Glomerular endothelial cell (primary cell): ENCODE measurements at places on chromosomes 6 and 20. TPM values are rescaled to one million over a fixed set of nuclear protein-coding genes. Genes with fewer than 3 reads are reported as not detected.

The SYNDIG1 gene
- total RNA-seq, result not detected in 2 replicates

The HMGCLL1 gene
- total RNA-seq, result not detected in 2 replicates

GRCh38 chr6:68333442-68333841, 301.6 kb upstream of the ADGRB3 start:
- DNase-seq, result no peak

The PGC gene
- not detected in 2 replicates for total RNA-seq

DNA sequence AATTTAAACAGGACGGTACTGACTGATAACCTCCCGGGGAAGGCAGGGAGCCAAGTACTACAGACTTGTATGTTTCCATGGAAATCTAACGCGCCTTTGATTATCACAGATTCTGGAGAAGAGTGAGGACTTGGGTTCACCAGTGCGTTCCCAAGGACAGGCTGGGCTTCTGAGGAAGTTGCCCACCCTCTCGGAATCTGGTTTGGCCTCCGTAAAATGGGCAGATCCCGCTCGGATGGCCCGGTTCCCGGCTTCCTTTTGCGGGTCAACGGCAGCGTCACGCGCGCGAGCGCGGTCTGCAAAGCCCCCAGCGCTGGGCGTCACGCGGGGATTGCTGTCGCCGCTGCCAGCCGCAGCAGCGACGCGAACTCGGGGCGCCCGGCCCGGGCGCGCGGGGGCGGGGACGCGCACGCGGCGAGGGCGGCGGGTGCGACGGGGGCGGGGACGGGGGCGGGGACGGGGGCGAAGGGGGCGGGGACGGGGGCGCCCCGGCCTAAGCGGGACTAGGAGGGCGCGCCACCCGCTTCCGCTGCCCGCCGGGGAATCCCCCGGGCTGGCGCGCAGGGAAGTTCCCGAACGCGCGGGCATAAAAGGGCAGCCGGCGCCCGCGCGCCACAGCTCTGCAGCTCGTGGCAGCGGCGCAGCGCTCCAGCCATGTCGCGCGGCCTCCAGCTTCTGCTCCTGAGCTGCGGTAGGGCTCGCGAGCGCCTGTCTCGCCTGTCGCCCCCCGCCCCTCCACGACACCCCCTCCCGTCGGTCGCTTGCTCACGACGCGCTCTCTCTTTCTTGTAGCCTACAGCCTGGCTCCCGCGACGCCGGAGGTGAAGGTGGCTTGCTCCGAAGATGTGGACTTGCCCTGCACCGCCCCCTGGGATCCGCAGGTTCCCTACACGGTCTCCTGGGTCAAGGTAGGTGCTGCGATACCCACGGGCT, at the start of gene CD83:
CD83 (plus strand) TSS at position 615 of the 933 bp plus-strand sequence; CDS start at position 655, 40 bp downstream.
- DNase-seq, result peak; percentile 29

The NKX2-2 gene
- not detected in 2 replicates for total RNA-seq

The SPDEF gene
- not detected in 2 replicates for total RNA-seq

- DNase-seq, result no peak
Measured at GRCh38 chr20:18108326-18108725, 29.3 kb upstream of the KAT14 start.

DNA sequence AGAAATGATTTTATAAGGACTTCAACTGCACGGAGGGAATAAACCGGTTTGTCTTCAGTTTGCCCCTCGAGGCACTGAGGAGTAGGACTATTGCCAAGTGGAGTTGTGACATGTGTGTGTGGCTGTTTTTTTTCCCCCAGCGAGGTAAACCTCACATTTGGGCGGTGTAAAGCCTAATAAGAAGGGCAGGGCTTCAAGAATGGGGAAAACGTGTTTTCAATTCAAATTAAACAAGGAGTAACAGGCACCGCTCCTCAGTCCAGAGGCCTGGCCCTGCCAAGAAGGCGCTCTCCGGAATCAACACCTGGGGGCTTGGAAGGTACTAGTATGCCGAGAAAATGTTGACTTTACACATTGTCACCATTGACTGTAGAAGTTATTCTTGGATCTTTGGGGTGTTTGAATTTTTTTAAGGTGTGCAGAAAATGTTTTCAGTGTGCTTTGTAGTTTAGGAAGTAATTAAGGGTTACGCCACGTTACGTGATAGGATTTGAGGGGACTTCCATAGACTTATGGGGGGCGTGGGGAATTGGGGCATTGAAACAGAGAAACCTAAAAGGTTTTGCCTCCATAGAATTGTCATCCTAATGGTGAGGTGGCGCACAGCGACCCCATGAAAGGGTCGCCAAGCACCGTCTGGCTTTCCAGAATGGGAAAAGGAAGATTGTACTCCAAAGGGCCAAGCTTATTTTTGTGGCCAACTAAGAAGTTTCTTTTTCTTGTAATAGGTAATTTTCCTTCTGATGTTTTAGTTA, 791 bp downstream of the ADGRG6 start:
- DNase-seq, result no peak

DNA sequence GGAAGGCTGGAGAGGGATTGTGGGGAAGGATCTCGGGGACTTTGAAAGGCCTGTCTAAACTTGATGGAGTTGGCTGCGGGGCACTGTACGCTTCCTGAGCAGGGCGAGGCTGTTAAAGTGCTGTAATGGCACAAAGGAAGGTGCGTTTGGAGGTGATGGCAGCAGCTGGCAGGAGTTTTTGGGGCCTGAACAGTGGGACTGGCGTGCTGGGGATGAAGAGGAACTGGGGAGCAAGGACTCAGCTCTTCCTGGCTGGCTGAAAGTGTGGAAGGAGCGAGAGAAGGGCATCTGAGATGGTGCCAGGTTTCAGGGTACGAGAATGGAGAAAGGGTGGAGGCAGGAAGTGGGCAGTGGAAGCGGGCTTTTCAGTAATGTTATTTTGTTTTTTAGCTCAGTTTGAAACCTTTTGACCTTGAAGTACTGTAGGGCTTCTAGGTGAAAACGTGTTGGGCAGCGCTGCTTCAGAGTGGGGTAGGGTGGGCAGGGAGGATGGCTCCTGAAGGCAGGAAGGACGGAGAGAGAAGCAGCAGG, 8.0 kb downstream of the TMEM181 start:
- DNase-seq, result no peak

DNA sequence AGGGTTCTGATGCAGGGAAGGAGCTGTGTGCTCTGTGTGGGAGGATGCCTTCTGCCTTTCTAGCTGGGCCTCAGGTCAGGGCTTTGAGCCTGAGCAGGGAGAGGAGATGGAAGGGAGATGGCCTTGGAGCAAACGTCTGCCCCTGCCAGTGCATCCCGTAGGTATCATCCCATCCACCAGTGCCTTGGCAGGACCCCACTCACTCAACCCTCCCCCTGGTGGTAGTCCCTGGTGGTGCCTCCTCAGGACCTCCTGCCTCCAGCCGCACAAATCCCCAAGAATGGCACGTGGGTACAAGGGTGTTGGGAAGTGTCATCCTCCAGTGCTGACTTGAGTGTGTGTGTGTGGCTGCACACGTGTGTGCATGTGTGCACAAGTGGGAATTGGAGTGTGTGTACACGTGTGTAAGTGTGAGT, 23.1 kb upstream of the MICB start:
- DNase-seq, result no peak

DNA sequence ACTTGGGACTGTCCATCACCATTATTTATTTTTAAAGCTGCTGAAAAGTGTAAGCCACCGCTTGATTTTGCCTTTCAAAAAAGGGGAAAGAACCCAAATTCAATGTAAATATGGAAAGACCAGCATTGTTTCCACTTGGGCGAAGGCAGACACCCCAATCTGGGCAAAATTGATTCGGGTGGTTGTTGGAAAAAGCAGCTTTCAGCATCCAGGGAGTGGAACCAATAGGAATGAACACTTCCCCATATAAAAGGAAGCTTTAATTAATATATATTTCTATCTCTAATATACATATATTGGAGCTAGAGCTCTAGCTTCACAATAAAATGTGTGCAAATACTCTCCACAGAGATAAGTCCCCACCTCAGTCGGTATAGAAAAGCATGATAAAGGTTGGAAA, at the start of gene TFAP2D:
TFAP2D (plus strand) TSS at position 301 of the 400 bp plus-strand sequence. CDS start 530 bp downstream, outside the sequence.
- DNase-seq, result no peak

- DNase-seq, result no peak
Measured at GRCh38 chr6:42158011-42158410, 15.2 kb upstream of the GUCA1A start.

The OPRM1 gene
- not detected in 2 replicates for total RNA-seq

The COL11A2 gene
- under 0.01 and 0.53 TPM in 2 replicates for total RNA-seq

GRCh38 chr6:147999001-147999540, 343.6 kb upstream of the SASH1 start:
- no peak for DNase-seq

The TPD52L2 gene
- 189 and 209 TPM in 2 replicates for total RNA-seq

DNA sequence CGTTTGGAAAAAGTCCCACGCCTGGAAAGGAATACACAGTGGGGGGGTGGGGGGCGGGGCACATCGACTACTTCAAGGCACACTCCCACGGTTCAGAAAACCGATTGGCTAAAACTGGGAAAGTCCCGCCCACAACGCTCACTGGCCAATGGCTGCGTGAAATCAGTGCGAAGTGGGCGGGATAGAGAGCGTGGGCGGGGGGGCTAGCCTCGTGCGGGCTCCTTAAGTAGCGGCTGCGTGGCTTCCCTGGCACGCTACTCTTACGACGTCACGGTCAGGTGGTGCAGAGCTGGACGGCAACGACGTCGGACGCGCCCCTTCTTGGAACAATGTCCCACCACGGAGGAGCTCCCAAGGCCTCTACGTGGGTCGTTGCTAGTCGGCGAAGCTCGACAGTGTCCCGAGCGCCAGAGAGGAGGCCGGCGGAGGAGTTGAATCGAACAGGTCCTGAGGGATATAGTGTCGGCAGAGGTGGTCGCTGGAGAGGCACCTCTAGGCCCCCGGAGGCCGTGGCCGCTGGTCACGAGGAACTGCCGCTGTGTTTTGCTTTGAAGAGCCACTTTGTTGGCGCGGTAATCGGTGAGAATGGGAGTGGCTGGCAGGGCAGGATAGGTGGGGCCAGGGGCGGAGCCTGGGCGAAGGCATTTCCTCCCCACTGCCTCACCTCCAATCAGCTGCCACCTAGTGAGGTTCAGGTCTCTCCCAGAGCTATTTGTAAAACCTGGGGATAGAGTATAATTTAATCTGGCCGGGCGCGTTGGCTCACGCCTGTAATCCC, at the start of gene DDX43:
DDX43 (plus strand) TSS at position 252 of the 778 bp plus-strand sequence; CDS start at position 330, 78 bp downstream.
- DNase-seq, result no peak

The CD24 gene
- 6.4 and 38.0 TPM in 2 replicates for total RNA-seq

DNA sequence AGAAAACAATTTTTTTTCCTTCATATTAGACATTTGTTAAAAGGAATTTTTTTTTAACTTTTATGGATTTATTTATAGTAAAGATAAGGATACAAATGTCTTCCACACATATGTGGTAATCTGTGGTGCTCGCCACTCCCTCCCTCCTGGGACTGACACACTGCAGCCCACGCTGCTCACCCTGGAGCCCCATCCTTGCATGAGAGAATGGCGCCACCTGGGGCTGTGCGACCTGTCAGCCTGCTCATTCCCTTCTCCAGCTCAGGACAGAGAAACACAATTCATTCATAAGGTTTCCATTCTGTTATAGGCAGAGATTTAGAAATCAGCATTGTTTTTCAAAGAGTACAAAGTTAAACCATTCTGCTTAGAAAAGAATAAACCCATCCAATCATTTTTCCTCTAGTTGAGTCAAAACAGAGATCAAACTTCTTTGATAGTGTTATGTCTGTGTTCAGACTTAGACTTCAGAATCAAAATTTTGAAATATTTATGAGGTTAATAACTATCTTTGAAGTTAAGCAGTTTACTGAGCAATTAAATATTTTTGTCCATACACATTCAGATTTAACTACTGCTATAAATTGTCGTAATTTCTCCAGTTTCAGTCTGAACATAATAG, 42.8 kb upstream of the DYNLRB1 start:
- DNase-seq, result no peak

The MEI4 gene
- not detected in 2 replicates for total RNA-seq

The HCRTR2 gene
- total RNA-seq, result not detected in 2 replicates

The HLA-DQB1 gene
- total RNA-seq, result 0.10 and 1.1 TPM in 2 replicates

DNA sequence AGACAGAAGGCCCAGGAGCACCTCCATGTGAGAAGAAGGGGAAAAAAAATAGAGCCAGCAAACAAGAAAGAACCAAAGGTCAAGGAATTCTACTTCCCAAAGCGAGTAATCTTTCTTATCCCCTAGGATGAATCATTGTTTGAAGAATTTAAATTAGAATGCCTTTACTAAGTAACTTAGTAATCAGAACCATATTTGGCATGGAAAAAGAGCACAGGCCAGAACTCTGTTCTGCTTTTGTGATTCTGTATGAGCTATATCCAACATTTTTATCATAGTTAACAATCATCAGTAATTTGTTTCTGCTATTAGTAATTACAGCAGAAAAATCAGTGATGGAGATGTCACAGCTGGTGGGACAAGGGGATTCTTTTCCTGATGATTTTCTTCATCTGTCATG, 228.8 kb upstream of the FAM83B start:
- peak; percentile 25 for DNase-seq

The HAO1 gene
- not detected in 2 replicates for total RNA-seq

DNA sequence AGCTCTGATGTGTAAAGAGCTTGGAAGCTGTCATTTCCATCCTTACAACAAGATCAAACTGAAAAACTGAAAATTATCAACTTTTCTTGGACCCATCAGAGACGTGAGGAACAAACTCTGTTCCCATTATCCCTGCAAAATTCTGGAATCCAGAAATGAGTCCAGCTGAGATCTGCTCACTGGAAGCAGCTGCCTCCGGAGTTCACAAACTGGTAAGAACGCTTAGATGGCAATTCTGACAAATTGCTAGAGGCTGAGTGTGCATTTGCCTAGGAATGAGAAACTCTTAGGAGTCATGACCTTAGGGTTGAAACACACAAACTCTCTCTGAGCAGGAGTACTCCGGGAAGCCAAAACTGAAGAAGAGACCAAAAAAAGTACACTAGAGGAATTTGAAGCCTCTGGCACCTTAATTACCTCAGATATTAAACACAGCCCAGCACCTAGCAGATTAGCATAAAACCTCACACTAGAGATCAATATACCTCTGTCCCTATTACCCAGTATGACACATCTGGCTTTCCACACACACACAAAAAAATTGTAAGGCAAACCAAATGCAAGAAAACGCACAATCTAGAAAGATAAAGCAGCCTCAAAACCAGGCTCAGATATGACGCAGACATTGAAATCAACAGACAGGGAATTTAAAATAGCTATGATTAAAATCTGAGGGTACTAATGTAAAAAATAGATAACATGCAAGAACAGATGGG, 233.5 kb upstream of the SGK1 start:
- DNase-seq, result no peak

- no peak for DNase-seq
Measured at GRCh38 chr6:101840100-101840499, 446.6 kb downstream of the GRIK2 start.

- no peak for DNase-seq
Measured at GRCh38 chr6:166567813-166568212, 18.7 kb downstream of the RAMACL start.

The FAM217A gene
- not detected in 2 replicates for total RNA-seq

DNA sequence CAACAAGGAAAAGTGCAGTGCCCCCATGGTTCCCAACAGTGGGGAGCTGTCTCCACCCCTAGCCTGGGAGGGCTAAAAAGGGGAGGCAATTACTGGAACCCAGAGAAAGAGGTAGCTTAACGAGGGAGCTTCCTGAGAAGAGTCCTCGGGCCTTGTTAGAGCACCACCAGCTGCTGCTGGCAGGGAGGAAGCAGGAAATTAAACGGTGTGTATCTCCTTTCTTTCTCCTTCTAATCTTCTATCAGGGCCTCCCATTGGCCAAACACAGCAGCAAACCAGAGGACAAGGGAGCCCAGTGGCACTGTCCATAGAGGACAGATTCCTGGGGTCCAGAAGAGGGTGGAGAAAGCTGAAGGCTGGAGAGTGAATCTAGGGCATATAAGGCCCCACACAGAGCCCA, 7.6 kb upstream of the BTN2A2 start:
- DNase-seq, result no peak

- DNase-seq, result no peak
Measured at GRCh38 chr6:69880601-69881000, 14.2 kb downstream of the COL19A1 start.
